ENCODE measurements at places on chromosomes 3 and 15.

DNA sequence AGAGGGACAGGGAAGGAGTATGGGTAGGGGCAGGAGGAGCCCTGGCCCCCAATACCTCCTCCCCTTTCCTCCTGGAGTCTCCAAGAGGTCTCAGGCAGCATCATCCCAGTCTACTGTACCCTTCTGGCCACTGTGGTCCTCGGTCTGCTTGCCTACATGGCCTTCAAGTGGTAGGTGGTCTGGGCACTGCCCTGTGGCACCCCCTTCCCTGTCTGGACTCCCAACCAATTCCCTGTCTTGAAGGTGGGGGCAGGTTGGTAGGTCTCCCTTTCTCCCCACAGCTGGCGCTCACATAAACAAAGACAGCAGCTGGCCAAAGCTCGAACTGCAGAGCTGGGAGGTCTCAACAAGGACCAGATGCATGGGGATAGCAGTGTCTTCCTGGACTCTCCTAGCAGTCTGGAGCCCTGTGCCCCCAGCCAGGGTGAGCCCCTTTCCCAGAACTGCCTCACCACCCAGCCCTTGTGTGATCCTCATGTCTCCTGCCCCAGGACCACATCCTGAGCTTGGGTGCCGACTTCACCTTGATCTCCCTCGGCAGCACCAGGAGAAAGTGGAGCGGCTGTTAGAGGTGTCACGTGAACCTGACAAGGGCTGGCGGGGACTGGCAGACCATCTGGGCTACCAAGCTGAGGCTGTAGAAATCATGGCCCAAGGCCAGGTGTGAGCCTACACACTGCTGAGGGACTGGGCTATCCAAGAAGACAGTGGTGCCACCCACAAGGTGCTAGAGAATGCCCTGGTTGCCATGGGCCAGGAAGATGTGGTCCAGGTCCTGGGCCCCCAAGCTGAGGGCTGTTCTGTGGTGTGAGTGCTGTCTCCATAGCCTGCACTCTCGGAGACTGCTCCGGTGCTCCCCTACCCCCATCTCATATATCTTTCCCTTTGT is 33.1 kb downstream of the NBEAL2 start:
- DNase-seq, result no peak

GRCh38 chr3:43028001-43028400 is 48.9 kb downstream of the GASK1A start:
- DNase-seq, result no peak

DNA sequence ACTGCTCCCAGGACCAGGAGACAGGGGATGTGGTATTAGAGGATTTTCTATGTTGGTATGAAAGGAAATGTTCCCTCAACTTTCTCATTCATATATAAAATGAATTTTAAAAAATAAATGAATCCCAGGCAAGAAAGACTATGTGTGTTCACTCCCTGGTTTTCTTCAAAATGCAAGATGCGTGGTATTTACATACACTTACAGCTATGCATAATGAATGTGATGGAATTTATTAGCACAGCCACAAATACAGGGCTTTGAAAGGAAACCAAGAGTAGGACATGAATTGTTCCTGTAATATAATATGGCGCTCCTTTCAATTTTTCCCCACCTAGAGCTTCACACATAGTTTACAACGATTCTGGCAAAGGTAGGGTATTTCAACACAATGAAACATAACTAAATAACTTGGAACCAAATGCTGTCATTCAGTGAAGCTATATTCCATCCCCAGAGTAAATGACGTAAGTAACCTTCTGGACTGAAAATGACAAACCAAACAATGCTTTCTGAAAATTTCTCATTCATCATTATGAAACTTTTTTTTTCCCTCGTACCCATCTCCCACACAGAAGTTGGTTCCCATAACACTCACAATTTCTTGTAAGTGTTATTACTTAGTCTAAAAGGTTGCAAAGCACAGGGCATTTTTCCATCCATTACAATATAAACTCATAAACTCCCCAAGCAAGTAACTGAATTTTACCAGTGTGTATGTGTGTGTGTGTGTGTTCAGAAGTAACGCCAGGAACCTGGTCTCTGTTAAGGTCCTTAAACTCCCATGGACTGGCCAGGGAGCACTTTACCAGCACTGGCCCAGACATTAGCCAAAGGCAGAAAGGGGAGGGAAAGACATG is 41.8 kb downstream of the CBLB start:
- no peak for DNase-seq

- DNase-seq, result no peak
Measured at GRCh38 chr15:81882504-81882903, 163.3 kb downstream of the MEX3B start.

DNA sequence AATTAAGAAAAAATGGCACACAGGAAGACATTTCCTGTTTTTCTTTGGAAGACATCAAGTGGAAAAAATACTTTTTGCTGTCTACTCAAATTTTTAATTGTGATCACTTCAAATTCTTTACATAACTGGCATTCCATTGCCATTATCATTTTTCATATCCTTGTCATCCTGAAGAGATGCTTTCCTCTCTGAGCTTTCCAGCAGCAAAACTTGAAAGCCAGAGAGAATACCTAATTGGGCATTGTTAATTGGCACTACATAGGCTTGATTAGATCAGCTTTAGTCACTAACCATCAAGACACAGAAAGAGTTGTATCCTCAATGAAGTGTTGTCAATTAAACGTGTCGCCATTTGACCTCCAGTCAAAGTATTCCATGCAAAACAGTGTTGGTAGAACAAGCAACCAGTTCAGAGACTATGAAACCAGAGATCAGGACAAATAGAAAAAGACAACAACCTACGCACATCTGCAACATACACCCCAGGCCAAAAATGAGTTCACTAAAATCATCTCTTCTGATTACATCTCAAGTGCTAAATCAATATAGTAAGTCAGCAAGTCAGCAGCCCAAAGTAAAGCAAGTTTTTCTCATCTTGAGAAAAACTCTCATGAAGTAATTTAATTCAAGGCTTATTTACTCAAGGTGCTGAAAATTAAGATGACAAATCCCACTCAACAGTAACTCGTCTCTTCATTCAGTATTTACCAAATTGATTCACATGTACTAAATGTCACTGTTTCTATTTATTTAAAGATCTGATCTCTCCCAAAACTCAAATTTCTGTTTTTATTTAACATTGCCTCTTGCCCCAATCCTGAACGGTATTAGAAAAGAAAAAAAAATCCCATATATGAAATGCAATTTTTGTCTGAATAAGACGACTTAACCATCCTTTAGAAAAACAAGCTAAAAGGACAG is 123.0 kb downstream of the SUCLG2 start:
- DNase-seq, result no peak

DNA sequence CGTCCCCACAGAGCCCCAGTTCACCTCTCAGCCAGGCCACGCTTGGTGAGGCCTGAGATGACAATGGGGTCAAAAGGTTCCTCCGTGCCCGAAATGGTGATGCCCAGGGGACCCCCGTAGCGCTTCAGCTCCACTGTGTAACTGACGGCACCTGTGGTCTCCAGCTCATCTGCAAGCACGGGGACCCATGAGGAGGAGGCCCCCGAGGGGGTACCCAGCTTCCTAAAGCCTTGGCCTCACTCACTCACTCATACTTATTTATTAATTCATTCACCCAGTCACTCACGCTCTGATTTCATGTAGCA is 30.4 kb downstream of the GRIP2 start:
- no peak for DNase-seq

DNA sequence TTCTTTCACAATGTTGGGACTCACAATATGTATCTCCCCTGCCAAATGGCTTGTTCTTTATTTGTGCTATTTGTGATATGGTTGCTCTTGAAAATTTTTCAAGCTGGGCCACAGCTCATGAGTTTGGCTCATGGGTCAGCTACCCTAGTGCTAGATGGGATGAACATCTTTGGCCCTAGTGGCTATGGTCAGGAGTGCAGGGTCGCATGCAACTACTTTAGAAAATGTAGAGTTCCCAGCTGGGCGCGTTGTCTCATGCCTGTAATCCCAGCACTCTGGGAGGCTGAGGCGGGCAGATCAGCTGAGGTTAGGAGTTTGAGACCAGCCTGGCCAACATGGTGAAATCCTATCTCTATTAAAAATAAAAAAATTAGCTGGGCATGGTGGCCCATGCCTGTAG is 55.8 kb downstream of the POLR2M start:
- DNase-seq, result no peak

DNA sequence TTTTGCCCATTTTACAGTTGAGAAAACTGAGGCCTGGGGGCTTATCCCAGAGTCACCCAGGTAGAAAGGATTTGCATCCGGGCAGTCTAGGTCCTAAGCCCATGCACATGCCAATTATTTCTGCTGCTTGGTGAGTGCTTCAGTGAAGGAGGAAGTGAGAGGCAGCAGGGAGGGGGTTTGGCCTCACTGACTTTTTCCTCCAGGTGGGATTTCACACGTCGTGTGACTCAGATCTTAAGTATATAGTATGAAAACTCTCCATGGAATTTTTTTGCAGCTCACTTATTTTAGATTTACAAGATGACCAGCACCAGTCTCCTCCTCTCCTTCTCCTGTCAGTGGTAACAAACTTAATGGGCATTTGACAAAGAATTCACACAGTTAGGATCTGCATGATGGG is 4.6 kb downstream of the ITGA11 start:
- DNase-seq, result peak; percentile 36

DNA sequence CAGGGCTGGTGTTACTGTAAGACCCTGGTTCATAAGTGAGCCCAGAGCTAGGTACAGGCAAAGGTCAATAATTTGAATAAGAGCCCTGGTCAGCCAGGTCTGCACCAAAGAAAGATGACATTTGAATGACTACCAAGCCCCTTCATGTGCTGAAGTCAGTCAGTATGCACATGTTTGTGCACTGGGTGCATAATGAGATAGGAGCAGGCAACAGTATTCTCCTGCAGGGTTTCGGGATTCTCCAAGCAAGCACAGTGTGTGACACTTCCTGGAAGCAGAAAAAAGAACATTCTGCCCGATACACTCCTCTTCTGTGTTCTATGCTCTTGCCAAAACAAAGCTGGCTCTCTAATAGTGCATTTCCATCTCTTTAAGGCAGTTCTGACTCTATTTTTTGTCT is 5.5 kb upstream of the IMPDH2 start:
- DNase-seq, result no peak

DNA sequence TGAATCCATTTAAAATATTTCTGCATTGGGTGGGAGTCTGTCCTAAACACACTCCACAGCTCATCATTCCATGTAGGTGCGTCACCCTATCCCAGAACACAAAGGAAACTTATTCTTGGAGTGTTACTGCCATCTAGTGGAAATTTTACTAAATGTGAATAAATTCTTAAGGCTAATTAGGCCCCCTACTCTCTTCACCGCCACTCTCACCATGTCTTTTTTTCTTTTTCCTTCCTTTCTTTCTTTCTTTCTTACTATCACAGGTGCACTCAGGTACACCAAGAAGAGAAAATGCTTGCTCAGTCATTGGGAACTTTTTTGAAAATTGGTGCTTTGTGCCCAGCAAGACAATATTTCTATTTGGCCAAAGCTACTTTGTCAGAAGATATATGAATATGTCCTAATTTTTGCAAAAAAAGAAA is 26.4 kb upstream of the ATP8B4 start:
- DNase-seq, result peak; percentile 88

- peak; percentile 87 for DNase-seq
Measured at GRCh38 chr3:9994086-9994844, 7.6 kb upstream of the EMC3 start.

- DNase-seq, result no peak
Measured at GRCh38 chr3:144852999-144853398, 881.4 kb downstream of the DIPK2A start.

DNA sequence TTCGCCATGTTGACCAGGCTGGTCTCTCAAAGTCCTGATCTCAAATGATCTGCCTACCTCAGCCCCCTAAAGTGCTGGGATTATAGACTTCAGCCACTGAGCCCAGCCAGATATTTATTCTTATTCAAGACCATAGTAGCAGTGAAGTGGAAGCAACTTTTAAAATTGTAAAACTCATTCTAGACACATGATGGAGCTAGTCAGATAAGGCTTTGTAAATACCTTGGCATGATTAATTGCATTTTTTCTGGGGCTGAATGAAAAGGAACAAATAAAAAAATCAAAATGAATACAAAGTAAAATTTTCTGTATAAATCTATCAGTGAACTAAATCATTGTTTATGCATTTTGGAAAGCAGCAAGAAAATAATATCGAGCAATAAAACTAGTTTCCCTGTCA is 4.1 kb upstream of the MYO1E start:
- DNase-seq, result no peak

DNA sequence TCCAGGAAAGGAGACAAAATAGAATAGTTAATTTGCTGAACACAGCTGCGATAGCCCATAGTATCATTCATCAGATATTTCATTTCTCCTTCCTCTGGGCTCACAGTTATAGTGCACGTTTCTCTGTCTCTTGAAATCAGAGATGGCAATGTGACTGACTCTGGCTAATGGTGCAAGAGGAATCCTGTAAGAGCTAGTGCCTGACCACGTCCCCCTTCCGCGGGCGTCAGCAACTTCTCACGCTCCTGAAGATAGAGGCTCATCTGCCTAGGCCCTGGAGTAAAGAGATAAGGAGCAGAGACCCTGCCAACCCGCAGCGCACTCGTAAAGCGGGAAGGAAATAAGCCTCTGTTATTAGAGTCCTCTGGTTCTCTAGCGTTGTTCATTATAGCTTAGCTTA is 391.8 kb downstream of the VPS13C start:
- no peak for DNase-seq

DNA sequence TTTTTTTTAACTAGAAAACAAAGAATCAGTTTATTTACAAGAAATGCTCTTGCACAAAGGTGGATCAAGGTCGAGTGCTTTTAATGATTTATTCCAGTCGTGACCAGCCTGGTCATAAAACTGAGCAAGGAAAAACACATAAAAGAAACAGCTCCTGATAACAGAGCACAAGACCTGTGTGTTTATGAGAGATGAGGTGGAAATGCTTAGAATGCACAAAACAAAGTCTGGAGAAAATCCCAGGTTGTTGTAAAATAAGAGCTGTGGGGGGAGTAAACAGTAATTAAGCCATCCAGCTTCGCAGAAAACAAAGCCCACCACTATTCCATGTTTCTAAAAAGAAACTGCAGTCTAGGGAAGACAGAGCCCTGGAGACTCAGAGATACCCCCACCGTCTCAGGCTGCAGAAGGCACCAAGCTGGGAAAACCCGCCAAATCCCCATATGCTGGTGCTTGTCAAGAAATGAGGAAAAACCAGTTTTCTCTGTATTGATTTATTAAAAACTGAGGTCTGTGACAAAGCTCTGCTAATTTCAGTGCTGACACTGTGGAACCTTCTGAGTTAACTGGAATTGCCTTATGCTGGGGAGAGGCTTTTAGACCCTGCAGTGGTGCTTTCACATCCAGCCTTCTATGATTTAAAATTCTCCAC is 139.3 kb downstream of the ADAMTS17 start:
- DNase-seq, result no peak

Data from IMR-90 (cell line).